ENCODE measurements at places on chromosomes 3 and 15.

DNA sequence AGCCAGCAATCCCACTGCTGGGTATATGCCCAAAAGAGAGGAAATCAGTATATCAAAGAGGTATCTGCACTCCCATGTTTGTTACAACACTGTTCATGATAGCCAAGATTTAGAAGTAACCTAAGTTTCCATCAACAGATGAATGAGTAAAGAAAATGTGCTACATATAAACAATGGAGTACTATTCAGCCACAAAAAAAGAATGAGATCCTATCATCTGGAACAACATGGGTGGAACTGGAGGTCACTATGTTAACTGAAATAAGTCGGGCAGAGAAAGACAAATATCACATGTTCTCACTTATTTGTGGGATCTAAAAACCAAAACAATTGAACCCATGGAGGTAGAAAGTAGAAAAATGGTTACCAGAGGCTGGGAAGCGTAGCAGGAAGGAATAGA, 108.2 kb downstream of the TBC1D5 start:
- H3K4me1 ChIP-seq, result peaks cover 3% of the 10 kb centered on the region
- no peaks in the 10 kb centered on the region for H3K27me3 ChIP-seq
- DNase-seq, result no peak
- no peaks in the 10 kb centered on the region for H3K36me3 ChIP-seq

GRCh38 chr3:158773845-158774830, 27.7 kb upstream of the MFSD1 start:
- H3K36me3 ChIP-seq, result no peaks in the 10 kb centered on the region
- peaks cover 3% of the 10 kb centered on the region for H3K4me1 ChIP-seq
- no peak overlapping the region for H3K4me3 ChIP-seq
- H3K27me3 ChIP-seq, result no peaks in the 10 kb centered on the region
- H3K27ac ChIP-seq, result no peak overlapping the region
- no peak for DNase-seq

GRCh38 chr15:56337084-56337725, 28.0 kb upstream of the TEX9 start:
- no peaks in the 10 kb centered on the region for H3K27me3 ChIP-seq
- no peak overlapping the region for H3K27ac ChIP-seq
- H3K4me1 ChIP-seq, result no peaks in the 10 kb centered on the region
- no peak overlapping the region for H3K4me3 ChIP-seq
- H3K36me3 ChIP-seq, result no peaks in the 10 kb centered on the region
- no peak for DNase-seq

GRCh38 chr3:154182322-154182922, 61.2 kb downstream of the ARHGEF26 start:
- no peaks in the 10 kb centered on the region for H3K36me3 ChIP-seq
- H3K27me3 ChIP-seq, result no peaks in the 10 kb centered on the region
- no peak for DNase-seq
- no peak overlapping the region for H3K27ac ChIP-seq
- no peak overlapping the region for H3K4me3 ChIP-seq

- H3K36me3 ChIP-seq, result no peaks in the 10 kb centered on the region
- no peak overlapping the region for H3K27ac ChIP-seq
- peaks cover 8% of the 10 kb centered on the region for H3K4me1 ChIP-seq
- H3K27me3 ChIP-seq, result peaks cover 48% of the 10 kb centered on the region
Measured at GRCh38 chr15:70170096-70170699, 72.5 kb upstream of the TLE3 start.

DNA sequence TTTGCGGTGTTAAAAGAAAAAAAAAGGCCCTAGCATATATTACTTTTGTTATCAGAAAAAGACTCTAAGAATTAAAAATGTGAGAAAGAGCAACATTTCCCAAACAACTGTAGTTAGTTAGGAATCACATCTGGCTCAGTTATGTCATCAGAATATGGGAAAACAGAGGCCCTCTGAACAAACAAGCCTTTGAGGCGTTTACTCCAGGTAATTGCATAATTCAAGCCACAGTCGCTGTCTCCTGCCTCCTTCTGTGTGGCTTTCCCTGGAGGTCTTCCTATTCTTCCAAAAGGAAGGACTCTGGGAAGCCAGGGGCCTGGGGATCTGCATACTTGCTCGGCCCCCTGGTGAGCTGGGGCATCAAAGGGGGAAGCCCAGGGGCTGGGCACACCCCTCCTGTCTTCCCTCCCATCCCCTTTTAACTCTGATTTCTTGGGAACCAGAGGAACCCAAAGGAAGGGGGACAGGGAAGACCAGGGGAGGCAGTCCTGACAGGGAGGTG, 3.7 kb upstream of the FAM107A start:
- H3K36me3 ChIP-seq, result no peaks in the 10 kb centered on the region
- peaks cover 13% of the 10 kb centered on the region for H3K27me3 ChIP-seq
- H3K4me3 ChIP-seq, result no peak overlapping the region
- DNase-seq, result no peak

DNA sequence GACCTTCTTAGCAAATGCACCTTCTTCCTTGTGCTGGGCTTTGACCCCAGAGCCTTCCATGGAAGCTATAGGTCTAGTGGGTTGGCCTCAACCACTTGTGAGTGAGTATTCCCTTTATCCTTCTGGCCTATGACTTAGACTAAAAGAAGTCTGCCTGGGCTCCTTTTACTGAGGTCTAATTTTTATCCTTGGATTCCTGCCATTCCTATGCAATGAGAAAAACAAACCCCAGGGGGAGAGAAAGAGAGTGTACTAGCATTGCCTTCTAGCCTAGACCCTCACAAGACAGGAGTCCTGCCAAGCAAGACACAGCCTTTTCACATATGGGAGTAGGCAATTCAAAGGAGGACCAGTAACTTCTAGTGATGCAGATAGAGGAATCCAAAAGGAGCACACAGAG, 155.4 kb downstream of the PPM1L start:
- H3K4me3 ChIP-seq, result no peak overlapping the region
- H3K27ac ChIP-seq, result no peak overlapping the region
- no peaks in the 10 kb centered on the region for H3K36me3 ChIP-seq
- H3K4me1 ChIP-seq, result no peaks in the 10 kb centered on the region

- no peak overlapping the region for H3K4me3 ChIP-seq
- H3K4me1 ChIP-seq, result no peaks in the 10 kb centered on the region
- no peaks in the 10 kb centered on the region for H3K36me3 ChIP-seq
Measured at GRCh38 chr3:3316521-3316920, 137.0 kb upstream of the CRBN start.

DNA sequence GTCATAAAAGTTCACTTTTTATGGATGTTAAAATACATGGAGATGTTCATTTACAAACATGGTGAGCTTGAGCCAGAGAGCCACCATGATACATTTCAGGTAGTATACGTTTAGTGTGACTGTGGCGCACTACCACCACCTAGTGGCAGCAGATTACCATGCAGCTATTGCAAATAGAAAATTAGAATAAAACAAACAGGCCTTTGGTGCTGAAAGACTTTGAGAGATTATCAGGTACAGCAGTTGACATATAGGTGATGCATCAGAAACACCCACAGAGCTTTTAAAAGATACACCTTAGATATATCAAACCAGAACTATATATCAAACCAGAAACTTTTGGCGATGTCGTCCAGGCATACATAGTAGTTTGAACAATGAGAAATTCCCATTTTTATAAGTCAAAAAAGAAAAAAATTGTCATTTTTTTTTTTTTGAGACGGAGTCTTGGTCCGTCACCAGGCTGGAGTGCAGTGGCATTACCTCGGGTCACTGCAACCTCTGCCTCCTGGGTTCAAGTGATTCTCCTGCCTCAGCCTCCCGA, 42.0 kb upstream of the ICE2 start:
- no peaks in the 10 kb centered on the region for H3K36me3 ChIP-seq
- H3K27ac ChIP-seq, result no peak overlapping the region
- no peaks in the 10 kb centered on the region for H3K4me1 ChIP-seq

GRCh38 chr3:129485721-129486663, 42.4 kb upstream of the RHO start:
- H3K36me3 ChIP-seq, result peaks cover 27% of the 10 kb centered on the region
- peak; percentile 93 for DNase-seq
- peak overlapping the region; percentile 39 for H3K4me3 ChIP-seq
- peak overlapping the region; percentile 6 for H3K27ac ChIP-seq

- H3K36me3 ChIP-seq, result no peaks in the 10 kb centered on the region
- peaks cover 14% of the 10 kb centered on the region for H3K4me1 ChIP-seq
- no peak overlapping the region for H3K27ac ChIP-seq
- no peak overlapping the region for H3K4me3 ChIP-seq
Measured at GRCh38 chr3:37453393-37454389, 279.3 kb upstream of the LRRFIP2 start.

DNA sequence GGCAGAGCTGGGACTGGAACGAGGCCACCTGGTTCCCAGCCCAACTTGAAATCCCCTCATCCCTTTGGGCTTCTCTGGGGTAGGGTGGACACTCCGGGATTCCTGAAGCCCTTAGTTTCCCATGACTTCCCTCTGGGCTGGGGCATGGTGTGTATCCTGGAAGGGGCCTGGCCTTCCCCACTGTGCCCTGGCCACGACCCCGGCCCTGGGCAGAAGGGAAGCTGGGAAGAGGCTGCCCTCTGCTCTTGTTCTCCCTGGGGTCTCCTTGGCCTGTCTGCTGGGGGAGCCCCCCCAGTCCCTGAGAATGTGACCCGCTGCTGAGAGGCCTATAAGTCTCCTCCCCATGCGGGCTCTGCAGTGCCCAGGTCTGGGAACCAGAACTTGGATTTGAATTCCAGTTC, 104.9 kb downstream of the LINGO1 start:
- H3K4me3 ChIP-seq, result no peak overlapping the region
- peaks cover 19% of the 10 kb centered on the region for H3K27me3 ChIP-seq
- peaks cover 26% of the 10 kb centered on the region for H3K4me1 ChIP-seq
- no peak overlapping the region for H3K27ac ChIP-seq
- peak; percentile 59 for DNase-seq
- no peaks in the 10 kb centered on the region for H3K36me3 ChIP-seq

DNA sequence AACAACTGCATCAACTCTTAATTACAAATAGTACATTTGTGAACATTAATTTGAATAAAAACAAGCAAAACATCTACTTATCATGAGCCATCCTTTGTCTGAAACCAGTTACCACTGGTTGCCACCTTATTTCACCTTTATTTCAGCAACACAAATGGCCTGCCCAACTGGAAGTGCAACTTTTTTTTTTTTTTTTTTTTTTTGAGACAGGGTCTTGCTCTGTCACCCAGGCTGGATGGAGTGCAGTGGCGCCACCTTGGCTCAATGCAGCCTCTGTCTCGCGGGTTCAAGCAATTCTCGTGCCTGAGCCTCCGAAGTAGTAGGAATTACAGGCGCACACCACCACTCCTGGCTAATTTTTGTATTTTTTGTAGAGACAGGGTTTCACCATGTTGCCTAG, 13.1 kb downstream of the WDR82 start:
- no peaks in the 10 kb centered on the region for H3K27me3 ChIP-seq
- peaks cover 94% of the 10 kb centered on the region for H3K36me3 ChIP-seq
- no peak for DNase-seq
- H3K4me1 ChIP-seq, result peaks cover 5% of the 10 kb centered on the region
- H3K27ac ChIP-seq, result no peak overlapping the region

GRCh38 chr15:45660231-45660979, 25.6 kb downstream of the SQOR start:
- no peaks in the 10 kb centered on the region for H3K27me3 ChIP-seq
- no peak overlapping the region for H3K27ac ChIP-seq
- DNase-seq, result peak; percentile 45
- H3K4me3 ChIP-seq, result no peak overlapping the region
- H3K36me3 ChIP-seq, result peaks cover 14% of the 10 kb centered on the region

GRCh38 chr15:42165106-42165505, 8.7 kb upstream of the PLA2G4F start:
- no peak overlapping the region for H3K4me3 ChIP-seq
- no peak overlapping the region for H3K27ac ChIP-seq
- no peaks in the 10 kb centered on the region for H3K4me1 ChIP-seq
- H3K27me3 ChIP-seq, result no peaks in the 10 kb centered on the region
- no peak for DNase-seq

- H3K27ac ChIP-seq, result no peak overlapping the region
- H3K4me1 ChIP-seq, result peaks cover 21% of the 10 kb centered on the region
- no peaks in the 10 kb centered on the region for H3K27me3 ChIP-seq
- H3K36me3 ChIP-seq, result peaks cover 30% of the 10 kb centered on the region
- DNase-seq, result peak; percentile 29
- no peak overlapping the region for H3K4me3 ChIP-seq
Measured at GRCh38 chr3:52291508-52292181, 4.0 kb downstream of the GLYCTK start.

DNA sequence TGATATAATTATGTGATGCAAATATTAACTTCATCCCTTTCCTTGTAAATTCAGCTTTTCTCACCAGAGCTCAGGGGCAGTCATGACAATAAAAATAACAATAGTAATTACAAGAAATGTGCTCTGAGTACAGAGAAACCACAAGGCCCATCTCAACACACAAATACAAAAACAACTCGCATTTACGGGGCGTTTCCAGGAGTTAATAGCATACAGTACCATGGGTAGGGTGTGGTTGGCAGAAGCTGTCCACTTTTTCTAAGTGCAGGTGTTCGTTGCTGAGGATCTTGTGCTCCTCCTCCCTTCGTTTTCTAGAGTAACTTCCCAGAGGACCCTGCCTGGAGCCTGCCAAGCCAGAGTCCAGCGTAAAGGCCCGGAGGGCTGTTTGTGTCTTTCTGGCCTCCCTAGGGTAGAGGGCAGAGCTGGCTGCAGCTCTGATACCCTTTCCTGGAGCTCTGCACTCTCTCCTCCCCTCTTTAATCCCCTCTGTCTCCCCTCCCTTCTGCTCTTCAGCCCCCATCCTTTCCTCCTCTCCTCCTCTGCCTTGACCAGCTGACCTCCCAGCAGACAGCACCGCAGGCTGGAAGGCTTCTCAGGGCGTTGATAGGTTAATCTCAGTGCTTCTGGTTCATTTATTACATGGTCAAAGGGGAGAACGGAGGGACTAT, 11.4 kb downstream of the SEMA3G start:
- H3K27me3 ChIP-seq, result peaks cover 10% of the 10 kb centered on the region
- H3K27ac ChIP-seq, result no peak overlapping the region
- H3K36me3 ChIP-seq, result no peaks in the 10 kb centered on the region
- no peak overlapping the region for H3K4me3 ChIP-seq
- peaks cover 2% of the 10 kb centered on the region for H3K4me1 ChIP-seq

GRCh38 chr15:38745126-38745525, 180.5 kb upstream of the RASGRP1 start:
- no peaks in the 10 kb centered on the region for H3K27me3 ChIP-seq
- peak; percentile 7 for DNase-seq
- no peaks in the 10 kb centered on the region for H3K4me1 ChIP-seq
- H3K4me3 ChIP-seq, result no peak overlapping the region
- H3K27ac ChIP-seq, result no peak overlapping the region
- H3K36me3 ChIP-seq, result no peaks in the 10 kb centered on the region

GRCh38 chr3:183579967-183580900, 24.7 kb upstream of the KLHL6 start:
- H3K27ac ChIP-seq, result no peak overlapping the region
- no peaks in the 10 kb centered on the region for H3K4me1 ChIP-seq
- no peak overlapping the region for H3K4me3 ChIP-seq
- DNase-seq, result no peak
- H3K27me3 ChIP-seq, result peaks cover 18% of the 10 kb centered on the region
- H3K36me3 ChIP-seq, result no peaks in the 10 kb centered on the region

DNA sequence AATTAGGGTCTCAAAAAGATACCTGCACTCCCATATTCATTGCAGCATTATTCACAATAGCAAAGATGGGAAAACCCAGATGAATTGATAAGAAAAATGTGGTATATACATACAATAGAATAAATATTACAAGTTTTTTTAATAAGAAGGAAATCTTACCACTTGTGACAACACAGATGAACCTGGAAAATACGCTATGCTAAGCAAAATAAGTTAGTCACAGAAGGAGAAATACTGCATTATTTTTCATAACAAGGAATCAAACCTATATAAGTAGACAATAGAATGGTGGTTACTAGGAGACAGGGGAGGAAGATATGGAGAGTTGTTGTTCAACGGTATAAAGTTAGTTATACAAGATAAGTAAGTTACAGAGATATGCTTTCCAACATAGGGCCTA, 130.0 kb downstream of the GSK3B start:
- H3K36me3 ChIP-seq, result no peaks in the 10 kb centered on the region
- no peaks in the 10 kb centered on the region for H3K27me3 ChIP-seq
- H3K27ac ChIP-seq, result no peak overlapping the region
- no peaks in the 10 kb centered on the region for H3K4me1 ChIP-seq
- DNase-seq, result no peak
